ENCODE measurements at places on chromosomes 2 and 18. TPM values are rescaled to one million over a fixed set of nuclear protein-coding genes. Genes with fewer than 3 reads are reported as not detected.

Gene ABCG8
- total RNA-seq, result not detected

GRCh38 chr2:43078301-43078700, 148.1 kb downstream of the ZFP36L2 start:
- DNase-seq, result no peak

- no peak for DNase-seq
Measured at GRCh38 chr18:58549814-58550339, 79.0 kb downstream of the ALPK2 start.

- no peak for DNase-seq
Measured at GRCh38 chr2:506866-507265, 170.3 kb downstream of the TMEM18 start.

- DNase-seq, result no peak
Measured at GRCh38 chr2:21097331-21097730, 26.4 kb upstream of the TDRD15 start.

Gene EMX1
- total RNA-seq, result not detected

DNA sequence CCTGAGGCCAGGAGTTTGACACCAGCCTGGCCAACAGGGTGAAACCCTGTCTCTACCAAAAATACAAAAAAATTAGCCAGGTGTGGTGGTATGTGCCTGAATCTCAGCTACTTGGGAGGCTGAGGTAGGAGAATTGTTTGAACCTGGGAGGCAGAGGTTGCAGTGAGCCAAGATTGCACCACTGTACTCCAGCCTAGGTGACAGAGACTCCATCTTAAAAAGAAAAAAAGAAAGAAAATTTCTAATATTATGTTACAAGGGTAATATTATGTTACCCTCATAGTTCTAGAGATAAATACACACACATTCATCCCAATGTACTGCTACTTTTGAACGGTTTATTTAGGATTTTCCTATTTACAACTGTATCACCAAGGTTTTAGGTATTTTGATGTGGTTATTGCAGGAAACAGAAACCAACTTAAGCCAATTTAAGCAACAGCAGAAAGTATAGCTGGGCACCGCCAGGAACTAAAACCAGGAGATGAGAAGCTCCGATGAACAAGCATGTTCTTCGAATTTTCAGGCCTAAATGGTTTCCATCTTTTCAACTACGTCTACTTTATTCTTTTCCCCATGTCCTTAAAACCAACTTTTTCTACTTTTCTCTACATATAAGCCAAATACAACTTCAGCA, 11.8 kb upstream of the ROCK1 start:
- no peak for DNase-seq

Gene RFTN2
- not detected for total RNA-seq

- no peak for DNase-seq
Measured at GRCh38 chr2:25409468-25409867, 67.7 kb upstream of the DNMT3A start.

Gene ZNF396
- total RNA-seq, result 1.1 TPM

- no peak for DNase-seq
Measured at GRCh38 chr2:104462731-104463130, 391.2 kb upstream of the POU3F3 start.

Gene CCDC121
- total RNA-seq, result 0.44 TPM

GRCh38 chr2:108377815-108378630, at the start of gene SULT1C4:
SULT1C4 (plus strand) TSS chr2:108377954; CDS start chr2:108378338, 384 bp downstream.
- DNase-seq, result no peak

DNA sequence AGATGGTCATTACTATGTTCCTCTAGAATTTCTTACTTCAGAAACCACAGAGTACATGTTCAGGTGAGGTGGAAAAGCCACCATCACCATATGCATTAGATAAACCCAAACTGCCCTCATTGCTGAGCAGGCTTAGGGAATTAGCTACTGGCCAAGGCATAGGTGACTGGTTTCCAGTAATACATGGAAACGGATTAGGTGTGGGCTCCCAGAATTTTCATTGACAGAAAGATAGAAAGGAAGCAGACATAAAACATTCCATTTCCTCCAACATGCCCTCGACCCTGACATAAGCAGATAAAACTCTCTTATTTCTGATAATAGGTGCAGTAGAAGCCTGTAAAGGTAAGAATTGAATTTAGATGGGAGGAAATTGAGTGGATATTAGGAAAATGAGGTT, 1466.1 kb downstream of the SUCLG1 start:
- DNase-seq, result no peak

Gene PLA2R1
- not detected for total RNA-seq

Gene ZNF519
- total RNA-seq, result 16.3 TPM

Gene HOXD8
- not detected for total RNA-seq

- DNase-seq, result no peak
Measured at GRCh38 chr2:53886406-53887280, 26.9 kb upstream of the GPR75 start.

Gene SLC1A4
- total RNA-seq, result 16.7 TPM

DNA sequence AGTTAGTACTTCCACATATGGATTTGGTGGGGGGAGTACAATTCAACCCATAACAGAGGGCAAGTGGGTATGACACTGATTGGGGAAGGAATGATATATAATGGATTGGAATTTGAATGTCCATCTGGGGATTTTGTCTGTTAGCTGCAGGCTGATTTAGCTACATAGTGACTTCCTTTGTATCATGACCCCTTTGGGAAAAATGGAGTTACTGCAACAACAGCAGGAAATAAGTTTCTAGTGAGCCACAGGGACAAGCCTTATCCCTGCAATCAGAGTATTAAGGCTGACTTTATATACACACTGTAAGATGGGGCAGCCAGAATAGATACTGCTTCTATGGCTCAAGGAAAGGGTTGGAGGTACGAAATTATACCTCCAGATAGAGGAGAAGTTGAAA, 404.4 kb upstream of the MEIS1 start:
- DNase-seq, result no peak

DNA sequence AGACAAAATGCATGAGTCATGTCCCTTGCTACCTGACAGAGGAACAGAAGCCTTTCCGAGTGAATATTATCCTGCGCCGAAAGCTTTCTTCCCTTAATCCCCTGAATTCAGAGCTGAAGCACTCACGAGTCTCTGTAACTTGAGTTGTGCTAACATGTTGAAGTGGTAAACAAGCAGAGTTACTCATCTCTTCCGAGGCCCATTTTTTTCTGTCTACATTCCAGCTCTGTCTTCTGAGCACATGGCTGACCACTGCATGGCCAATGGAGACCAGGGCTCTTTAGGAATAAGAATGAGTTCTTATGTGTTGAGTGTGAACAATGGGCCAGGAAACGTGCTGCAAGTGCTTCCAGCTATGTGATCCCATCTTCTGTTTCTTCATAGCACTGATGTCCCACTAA, 73.1 kb upstream of the PID1 start:
- DNase-seq, result no peak

Gene STARD6
- 0.23 TPM for total RNA-seq

- no peak for DNase-seq
Measured at GRCh38 chr2:25499157-25499556, 157.4 kb upstream of the DNMT3A start.

Gene FAM161A
- total RNA-seq, result 6.2 TPM

GRCh38 chr18:26928670-26929313, 63.3 kb upstream of the AQP4 start:
- no peak for DNase-seq

DNA sequence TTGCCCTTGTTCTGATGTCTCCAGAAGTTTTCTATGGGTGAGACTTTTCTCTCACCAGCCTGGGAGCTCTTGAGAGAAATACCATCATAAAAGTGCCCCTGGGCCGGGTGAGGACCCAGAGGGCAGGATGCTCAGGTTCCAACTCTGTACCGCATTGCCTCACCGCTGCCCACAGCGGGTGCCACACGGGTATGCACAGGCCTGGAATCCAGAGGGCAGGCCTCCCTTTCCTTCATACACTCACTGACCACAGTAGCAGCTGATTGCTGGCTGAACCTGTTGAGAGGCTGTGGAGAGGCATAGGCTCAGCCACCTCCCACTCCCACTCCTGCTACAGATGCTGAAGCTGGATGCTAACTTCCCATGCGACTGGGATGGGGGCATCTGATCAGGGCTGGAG, 293.8 kb downstream of the CYP26B1 start:
- no peak for DNase-seq

DNA sequence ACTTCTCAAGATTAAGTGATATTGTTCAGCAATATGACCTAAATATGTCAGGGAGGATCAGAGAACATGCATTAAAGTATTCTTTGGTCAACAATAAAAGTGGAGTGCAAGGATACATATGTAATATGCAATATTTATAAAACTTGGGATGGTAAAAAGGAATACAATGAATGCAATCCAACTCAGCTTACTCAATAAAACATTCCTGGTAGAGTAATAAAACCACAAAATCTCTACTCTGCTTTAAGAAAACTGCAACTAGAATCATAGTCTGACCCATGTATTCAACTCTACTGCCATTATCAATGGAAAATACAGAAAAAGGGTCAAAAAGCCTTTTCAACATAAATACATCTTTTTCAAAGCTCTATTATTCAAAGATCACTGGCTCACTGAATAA, 11.6 kb downstream of the IRS1 start:
- DNase-seq, result no peak

DNA sequence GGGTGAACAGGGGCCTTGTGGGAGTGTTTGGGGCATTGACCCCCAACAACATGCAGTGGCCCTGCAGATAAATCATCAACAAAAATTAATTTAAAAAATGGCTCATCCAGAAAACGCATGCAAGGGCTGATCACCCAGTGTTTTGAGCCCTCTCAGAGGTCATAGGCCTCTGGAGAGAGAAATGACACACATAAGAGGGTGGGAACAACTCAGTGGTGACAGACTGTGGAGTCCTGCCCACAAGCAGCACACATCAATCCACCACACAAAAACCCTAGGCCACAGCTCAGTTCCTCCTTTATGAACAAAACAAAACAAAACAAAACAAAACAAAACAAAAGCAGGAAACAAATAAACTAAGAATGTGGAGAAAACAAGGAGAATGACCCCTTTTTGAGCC, 351.7 kb upstream of the SPHKAP start:
- no peak for DNase-seq

GRCh38 chr2:38380397-38381130, 3.5 kb upstream of the ATL2 start:
- DNase-seq, result no peak

DNA sequence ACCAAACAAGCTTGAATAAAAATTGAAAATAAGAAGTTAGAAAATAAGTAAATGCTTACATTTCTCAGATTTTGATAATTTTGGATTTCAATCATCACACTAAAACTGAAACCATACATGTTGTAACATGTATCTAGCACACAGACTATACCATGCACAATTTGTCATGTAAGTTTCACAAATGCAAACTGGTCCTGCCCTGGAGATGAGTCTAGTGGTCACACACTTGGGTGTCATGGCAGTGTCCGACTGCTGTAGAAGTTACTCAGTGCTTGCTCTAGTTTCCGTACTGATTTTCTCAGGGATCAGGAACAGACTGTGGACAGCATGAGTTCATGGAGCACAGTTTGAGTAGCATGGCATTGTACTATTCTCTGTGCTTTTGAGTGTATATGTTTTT, 182.9 kb upstream of the RMP24 start:
- DNase-seq, result no peak

DNA sequence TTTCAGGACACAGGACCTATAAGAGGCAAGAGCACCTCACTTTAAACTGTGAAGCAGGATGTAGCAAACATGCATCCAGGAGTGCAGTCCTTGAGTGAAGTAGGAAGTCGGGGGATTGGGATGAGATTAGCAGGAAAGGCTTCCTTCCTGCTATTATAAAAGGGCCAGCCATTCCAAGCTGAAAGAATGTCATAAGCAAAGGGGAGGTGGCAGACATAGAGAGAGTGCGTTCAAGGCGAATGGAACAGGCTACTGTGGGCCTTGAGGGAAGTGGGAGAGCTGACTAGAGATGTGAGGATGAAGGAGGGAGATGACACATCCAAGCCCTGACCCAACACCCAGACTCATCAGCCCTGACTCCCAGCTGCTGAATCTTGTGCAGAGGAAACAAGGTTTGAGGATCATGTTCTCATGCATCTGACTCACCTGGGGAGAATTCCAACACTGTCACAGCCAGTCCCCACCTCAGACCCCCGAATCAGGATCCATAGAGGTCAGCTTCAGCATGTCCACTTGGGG, 63.9 kb downstream of the GYPC start:
- no peak for DNase-seq

DNA sequence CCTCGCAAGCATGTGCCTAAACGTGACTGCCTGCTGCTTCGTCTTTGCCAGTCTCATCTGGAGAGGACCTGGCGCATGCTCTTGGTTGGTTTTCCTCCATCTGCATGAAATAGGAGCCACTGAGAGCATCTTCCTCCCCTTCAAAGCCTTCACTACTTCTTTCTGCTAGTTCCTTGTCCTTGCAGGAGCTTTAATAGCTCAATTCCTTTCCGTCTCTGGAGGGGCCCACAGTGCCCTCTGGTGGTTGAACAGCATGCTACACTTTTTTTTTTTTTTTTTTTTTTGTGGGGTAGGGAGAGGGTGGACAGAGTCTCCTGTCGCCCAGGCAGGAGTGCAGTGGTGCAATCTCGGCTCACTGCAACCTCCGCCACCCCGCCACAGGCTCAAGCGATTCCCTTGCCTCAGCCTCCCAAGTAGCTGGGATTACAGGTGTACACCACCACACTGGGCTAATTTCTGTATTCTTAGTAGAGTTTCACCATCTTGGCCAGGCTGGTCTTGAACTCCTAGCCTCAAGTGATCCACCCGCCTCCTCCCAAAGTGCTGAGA, 59.6 kb downstream of the SP110 start:
- DNase-seq, result peak; percentile 72

Gene SERPINB7
- not detected for total RNA-seq

- no peak for DNase-seq
Measured at GRCh38 chr18:49028091-49028490, 77.3 kb upstream of the SMAD7 start.

DNA sequence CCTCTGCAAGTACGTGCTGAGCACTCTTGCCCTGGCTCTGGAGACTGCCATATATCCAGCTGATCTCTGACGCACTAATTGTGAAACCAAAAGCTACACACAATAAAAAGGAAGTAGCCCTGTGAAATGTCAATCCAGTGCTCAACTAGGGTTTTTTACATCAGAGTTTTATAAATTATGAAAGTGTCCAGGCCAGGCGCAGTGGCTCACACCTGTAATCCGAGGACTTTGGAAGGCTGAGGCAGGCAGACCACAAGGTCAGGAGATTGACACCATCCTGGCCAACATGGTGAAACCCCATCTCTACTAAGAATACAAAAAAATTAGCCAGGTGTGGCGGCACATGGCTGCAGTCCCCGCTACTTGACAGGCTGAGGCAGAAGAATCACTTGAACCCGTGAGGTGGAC, 24.5 kb upstream of the PEX13 start:
- DNase-seq, result no peak

Gene SP3
- total RNA-seq, result 91.4 TPM

DNA sequence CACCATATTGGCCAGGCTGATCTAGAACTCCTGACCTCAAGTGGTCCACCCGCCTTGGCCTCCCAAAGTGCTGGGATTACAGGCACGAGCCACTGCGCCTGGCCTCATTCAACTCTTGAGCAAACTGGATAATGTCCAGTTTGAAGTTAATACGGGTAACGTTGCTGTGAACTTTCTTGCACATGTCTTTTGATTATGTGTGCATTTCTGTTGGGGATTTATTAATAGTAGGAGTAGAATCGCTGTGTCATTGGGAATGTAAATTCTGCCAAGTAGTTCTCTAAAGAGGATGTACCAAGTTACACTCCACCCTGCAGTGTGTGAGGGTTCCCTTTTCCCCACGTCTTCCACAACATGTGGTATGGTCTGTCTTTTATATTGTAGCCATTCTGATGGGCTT, 6.2 kb downstream of the IMPA2 start:
- DNase-seq, result no peak

Measured in activated CD4-positive, alpha-beta T cell treated with anti-CD3 and anti-CD28 coated beads for 36 hours (primary cell).